ENCODE measurements at places on chromosomes 2 and 18.

DNA sequence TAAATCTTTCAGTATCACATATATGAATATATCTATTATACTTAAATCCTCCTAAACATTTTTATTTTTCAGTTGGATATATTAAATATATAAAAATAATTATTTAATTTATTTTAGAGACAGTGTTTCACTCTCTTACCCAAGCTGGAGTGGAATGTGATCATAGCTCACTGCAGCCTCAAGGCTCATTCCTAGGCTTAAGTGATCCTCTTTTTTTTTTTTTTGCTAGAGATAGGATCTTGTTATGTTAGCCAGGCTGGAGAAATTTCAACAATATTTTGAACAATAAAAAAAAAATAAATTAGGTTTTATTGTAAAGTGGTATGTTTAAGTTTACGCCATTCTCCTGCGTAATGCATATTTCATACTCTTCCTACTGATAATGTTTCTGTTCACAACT lies 4.2 kb downstream of the SPAST start:
- DNase-seq = no peak

DNA sequence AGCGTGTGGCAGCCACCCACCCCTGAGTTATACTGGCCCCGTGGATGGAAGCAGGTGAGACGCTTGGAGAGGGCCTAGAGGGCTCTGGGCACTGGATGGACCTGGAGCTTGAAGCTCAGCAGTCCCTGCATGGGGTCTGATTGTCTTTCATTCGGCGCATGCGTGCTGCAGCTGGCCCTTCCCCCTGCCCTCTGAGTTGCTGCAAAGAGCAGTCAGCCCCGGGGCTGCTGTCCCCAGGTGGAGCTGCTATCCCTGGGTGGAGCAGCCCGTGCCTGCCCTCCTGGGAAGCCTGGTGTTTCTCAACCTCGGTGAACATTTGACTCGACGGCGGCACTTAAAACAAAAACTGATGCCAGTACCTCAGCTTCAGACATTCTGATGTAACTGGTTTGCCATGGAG lies 29.6 kb downstream of the IGFBP5 start:
- DNase-seq = no peak

- DNase-seq = no peak
Measured at GRCh38 chr2:15594291-15595256, 2.9 kb downstream of the DDX1 start.

GRCh38 chr2:196413821-196414274 lies 225.7 kb upstream of the CCDC150 start:
- no peak for DNase-seq

GRCh38 chr2:65382776-65383357 lies 49.5 kb downstream of the SPRED2 start:
- DNase-seq = peak; percentile 64

DNA sequence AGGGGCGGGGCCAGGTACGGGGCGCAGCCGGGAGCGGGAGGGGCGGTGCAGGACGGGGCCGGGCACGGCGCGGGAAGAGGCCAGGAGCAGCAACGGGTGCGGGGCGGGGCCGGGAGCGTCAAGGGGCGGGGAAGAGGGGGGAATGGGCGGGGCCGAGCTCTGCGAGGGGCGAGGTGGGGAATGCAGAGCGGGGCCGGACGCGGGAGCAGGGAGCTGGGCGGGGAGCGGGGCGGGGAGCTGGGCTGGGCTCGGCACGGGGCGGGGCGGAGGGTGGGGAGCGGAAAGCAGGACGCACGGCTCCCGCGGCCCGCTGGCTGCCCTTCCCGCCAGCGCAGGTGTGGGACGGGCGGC lies at the start of gene IMPA2:
IMPA2 (plus strand) TSS at position 316 of the 351 bp plus-strand sequence. CDS start 163 bp downstream, outside the sequence.
- no peak for DNase-seq

DNA sequence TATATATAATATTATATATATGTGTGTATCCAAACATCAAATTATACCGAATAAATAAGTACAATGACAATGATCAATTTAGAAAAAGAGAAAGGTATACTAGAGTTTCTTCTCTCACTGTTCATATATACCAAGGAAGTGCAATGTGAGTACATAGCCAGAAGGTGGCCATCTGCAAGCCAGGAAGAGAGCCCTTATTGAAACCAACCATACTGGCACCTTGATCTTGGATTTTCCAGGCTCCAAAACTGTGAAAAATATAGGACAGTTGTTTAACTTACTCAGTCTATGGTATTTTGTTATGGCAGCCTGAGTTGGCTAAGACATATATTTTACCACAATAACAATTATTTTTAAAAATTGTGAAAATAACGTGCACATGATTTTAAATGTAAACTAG lies 1490.2 kb upstream of the SLC39A10 start:
- peak; percentile 0 for DNase-seq

- no peak for DNase-seq
Measured at GRCh38 chr18:58407263-58407648, 221.6 kb downstream of the ALPK2 start.

DNA sequence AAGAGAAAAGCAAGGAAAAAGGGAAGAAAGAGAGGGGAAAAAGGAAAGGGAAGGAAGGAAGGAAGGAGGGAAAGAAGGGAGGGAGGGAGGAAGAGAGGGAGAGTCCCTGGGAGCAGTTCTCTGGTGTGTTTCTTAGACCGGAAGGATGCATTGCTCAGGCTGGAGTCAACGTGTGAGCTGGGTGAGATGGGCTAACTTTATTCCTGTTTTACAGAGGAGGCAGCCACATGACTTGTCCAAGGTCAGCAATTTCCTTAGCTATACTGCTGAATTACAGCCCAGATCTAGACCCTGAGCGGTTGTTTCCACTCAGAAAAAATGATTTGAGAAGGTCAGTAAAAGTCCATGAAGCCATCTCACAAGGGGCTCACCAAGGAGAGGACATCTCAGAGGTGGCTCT lies 86.6 kb upstream of the APCDD1 start:
- no peak for DNase-seq

DNA sequence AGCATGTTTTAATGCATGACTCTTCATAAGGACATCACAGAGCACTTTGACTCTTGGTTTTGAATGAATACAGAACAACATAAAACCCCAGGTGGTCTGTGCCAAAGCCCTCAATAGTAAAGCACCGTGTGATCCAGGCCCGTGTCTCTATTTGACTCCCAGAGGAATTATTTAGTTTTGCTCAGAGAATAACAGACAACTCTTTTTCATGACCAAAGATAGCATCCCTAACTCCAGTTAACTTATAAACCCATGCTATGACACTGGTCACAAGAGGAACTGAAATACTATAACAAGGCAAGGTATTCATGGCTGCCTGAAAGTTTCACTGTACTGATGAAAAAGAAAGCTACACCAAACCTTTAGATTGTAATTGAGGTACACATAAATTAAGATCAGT lies 128.4 kb downstream of the IKZF2 start:
- DNase-seq = no peak

DNA sequence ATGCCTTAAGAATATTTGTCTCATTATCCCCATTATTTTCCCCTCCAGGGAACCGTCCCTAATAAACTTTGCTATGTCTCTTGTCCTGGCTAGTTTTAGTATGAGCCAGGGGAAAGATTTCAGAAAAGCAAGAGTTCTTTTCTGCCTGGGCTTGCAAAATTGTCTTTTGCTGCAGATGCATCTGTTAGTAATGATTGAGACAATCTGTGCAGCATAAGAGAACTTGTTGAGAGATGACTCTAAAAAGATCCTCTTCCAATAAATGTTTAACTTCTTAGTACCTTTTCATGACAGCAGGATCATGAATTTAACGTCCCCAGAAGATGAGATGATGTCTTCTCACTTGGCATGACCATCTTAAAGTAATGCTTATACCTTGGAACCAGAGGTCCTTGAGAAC lies 172.5 kb upstream of the CREB1 start:
- DNase-seq = no peak

DNA sequence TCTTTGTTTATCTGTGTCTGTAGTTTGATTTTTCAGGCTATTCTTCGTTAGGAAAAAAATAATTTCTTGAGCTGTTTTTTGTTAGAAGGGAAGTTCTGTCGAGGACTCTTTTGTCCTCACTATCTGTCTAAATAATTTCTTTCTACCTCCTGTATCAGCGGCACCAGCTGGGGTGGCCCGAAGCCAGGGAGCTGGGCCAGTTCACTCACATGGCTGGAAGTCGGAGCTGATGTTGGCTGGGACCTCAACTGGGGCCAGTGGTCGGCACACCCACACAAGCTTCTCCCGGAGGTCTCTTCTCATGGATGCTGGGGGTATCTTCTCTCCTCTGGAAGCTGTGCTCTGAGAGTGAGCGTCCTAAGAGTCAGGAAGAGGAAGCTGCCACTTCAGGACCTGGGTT lies 8.0 kb upstream of the PDIA6 start:
- DNase-seq = no peak

GRCh38 chr18:52577795-52578194 lies 237.8 kb downstream of the DCC start:
- DNase-seq = no peak

DNA sequence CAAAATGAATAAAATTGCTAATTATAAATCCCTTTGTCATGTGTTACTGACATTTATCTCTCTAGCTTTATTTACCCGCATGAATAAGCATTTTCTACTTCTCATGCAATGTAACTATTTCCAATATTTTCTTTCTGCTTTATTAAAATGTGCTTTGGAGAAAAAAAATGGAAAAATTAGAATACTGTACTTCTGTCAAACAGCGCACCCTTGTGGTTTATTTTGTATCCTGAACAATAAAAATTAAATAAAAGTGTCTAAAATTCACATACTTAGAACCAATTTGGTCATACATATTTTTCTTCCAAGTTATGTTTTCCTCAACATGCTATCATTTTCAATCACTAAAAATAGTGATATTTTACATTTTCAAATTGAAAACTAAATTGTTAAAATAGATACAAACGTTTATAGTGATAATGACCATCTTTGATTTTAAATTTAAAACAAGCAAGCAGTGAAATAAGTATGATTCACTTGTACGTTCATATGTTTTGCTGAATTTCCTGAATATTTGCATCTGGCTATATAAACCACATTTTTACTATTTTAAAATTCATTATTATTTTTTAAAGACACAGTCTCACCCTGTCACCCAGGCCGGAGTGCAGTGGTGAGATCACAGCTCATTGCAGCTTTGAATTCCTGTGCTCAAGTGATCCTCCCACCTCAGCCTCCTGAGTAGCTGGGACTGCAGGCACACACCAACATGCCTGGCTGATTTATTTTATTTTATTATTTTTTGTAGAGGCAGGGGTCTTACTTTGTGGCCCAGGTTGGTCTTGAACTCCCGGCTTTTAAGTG lies 95.9 kb upstream of the GRB14 start:
- no peak for DNase-seq

DNA sequence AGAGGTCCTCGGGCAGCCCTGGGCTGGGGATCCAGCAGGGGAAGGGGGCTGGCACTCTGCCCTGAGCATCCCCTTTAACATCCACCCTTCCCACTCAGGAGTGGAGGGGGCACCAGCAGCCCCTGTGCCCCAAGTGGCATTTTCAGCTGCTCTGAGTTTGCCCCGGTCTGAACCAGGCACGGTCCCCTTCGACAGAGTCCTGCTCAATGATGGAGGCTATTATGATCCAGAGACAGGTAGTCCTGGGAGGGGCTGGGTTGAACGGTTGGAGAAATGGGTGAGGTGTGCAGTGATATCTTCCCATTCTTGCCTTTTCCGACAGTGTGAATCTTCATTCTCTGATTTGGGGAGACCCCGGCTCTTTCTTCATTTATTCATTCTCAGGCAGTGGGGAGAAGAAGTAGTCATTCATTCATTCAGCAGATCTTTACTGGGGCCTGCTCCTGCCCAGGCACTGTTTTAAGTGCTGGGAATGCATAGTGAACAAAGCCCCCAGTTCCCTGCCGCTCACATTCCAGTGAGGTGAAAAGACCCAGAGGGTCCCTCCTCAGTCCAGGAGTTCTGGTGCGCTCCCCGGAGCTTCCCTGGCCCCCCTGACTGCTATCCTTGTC lies 1.4 kb upstream of the KHK start:
- DNase-seq = no peak

- DNase-seq = no peak
Measured at GRCh38 chr2:167157523-167157922, 269.2 kb downstream of the XIRP2 start.

- DNase-seq = no peak
Measured at GRCh38 chr18:44061438-44061837, 619.2 kb upstream of the SETBP1 start.

- DNase-seq = no peak
Measured at GRCh38 chr2:217628061-217628460, 374.7 kb downstream of the TNS1 start.

GRCh38 chr2:178943745-178944144 lies 106.2 kb downstream of the CCDC141 start:
- DNase-seq = no peak

DNA sequence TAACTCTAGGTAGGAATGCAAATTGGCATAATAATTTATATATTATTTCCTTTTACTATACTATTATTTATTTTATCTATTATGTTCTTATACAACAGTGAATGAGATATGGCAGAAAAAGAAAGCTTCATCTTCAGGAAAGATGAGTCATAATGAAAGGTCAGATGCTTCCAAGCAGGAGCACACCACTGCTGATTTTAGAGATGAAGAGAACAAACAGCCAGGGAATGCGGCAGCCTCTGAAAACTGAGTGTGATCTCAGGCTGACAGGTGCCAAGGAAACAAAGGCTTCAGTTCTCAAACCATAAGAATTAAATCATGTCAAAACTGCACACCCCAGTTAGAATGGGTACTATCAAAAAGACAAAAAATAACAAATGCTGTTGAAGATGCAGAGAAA lies 149.0 kb downstream of the CCDC178 start:
- DNase-seq = no peak

GRCh38 chr2:88100489-88100858 lies 27.4 kb downstream of the FABP1 start:
- DNase-seq = no peak

- no peak for DNase-seq
Measured at GRCh38 chr18:28588884-28589549, 412.1 kb upstream of the CDH2 start.

DNA sequence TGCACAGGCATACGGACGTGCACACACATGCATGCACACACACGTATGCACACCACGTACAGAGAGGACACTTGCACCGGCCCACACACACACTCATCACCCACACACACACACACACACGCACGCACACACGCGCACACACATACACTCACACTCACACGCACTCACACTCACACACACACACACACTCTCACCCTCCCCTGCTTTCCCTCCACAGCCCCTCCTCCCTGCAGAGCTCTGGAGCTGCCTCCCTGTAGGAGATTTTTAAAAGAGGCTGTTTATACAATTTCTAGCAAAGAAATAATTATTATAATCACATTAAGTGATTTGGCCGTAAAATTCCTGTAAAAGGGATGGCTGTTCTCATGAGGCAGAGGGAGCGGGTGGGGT lies 36.5 kb upstream of the SNED1 start:
- DNase-seq = no peak

DNA sequence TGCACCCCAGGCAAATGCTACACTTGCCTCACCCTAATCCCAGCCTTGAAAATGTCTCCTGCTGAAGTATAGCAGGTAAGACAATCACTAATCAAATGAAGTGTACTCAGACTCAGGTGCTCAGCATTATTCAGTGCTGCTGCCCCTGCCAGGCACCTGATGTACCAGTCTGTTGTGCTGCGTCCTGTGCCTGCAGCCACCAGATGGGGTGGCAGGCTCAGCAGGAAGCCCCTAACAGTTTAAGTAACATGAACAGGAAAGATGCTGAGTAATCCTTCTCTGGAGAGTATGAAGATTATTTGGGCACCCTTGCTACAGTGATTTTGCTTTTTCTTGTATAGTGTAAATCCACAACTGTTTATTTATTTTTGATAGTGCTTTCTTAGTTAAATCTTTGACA lies 69.1 kb downstream of the TACR1 start:
- DNase-seq = no peak

GRCh38 chr18:36744261-36744876 lies 84.4 kb downstream of the TPGS2 start:
- DNase-seq = no peak

- DNase-seq = no peak
Measured at GRCh38 chr18:29176681-29177080, 999.8 kb upstream of the CDH2 start.

GRCh38 chr2:176269319-176270099 lies at the start of gene MTX2:
Gene MTX2, plus strand, starts transcription at chr2:176269442. Its CDS starts 188 bp downstream, at chr2:176269630.
- peak; percentile 77 for DNase-seq
